ENCODE measurements at places on chromosomes 12 and 14.

- DNase-seq, result no peak
Measured at GRCh38 chr14:79117561-79117960, 947.4 kb downstream of the NRXN3 start.

DNA sequence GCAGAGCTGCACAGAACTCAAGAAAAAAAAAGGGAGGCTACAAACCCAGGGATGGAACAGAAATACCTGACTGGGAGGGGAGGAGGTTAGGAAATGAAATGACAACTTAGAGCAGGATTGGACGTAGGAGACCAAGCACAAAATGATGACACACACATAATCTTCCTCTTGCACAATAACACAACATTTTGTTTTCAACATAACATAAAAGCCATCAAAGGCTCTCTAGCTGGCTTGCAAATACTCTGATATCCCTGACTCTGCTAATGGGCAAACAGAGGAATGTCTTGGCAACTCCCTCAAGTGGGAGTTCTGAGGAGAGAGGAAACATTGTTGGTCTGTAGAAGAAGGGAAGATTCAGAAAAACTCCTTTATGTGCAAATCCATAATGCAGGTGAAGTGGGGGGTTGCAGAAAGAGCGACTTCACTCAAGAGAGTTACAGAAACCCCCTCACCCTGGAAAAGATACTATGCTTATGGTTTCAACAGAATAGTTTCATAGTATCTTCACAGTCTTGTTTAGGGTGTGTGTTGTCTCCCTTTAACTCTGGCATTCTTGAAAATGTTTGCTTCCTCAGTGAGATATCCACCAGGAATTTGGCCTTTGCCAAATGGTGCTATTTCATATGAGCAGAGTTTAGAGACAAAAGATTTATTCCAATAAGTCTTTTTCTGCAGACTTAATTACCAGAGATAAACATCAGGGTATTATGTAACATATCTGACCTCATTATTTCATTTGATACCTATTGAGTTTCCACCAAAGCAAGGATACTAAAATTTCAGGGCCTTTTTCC is 43.8 kb upstream of the LTBP2 start:
- no peak for DNase-seq

DNA sequence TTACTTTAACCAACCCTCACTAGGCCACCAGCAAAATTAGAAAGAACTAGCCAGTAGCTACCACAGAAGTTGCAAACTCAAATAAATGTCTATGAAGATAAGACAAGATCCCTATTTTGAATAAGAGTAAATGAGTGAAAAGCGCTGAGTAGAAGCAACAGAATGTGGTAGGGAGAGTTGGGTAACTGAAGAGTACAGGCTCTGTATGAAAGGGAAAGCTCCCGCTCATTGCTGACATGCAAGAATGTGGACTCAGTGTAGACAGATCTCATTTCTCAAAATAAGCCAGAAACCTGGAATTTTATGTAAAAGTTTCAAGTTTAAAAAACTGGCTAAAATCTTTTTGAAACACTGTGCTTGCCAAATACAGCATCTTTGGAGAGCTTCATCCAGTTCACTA is 63.9 kb downstream of the NAV3 start:
- DNase-seq, result no peak

GRCh38 chr14:68476212-68477109 is 316.4 kb downstream of the ZFP36L1 start:
- no peak for DNase-seq

DNA sequence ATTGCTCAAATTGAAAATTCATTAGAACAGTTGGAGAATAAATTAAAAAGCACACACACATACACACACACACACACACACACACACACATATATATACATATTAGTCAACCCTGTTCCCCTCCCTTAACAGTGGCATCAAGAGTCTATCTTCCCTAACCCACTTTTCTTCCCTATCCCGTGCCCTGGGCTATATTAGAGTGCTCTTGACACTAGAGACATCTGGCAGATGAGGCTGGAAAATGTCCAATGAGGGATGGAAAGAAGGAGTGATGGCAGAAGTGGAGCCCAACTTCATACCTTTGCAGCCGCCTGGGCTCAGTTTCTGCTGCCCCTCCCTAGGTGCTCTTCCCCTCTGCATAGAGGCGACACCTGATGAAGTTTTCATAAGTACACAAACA is 172.4 kb upstream of the NUDT4 start:
- DNase-seq, result no peak

GRCh38 chr12:9114946-9115345 is 773 bp downstream of the A2M start:
- no peak for DNase-seq

- DNase-seq, result no peak
Measured at GRCh38 chr12:31026202-31026601, 47.5 kb upstream of the DDX11 start.

- DNase-seq, result no peak
Measured at GRCh38 chr14:39217214-39217879, 16.4 kb upstream of the MIA2 start.
